ENCODE measurements at places on chromosomes 13 and 19.

- DNase-seq: no peak
These were observed 10.2 kb downstream of the UTP14C start for GRCh38 chr13:52034616-52035226.

DNA sequence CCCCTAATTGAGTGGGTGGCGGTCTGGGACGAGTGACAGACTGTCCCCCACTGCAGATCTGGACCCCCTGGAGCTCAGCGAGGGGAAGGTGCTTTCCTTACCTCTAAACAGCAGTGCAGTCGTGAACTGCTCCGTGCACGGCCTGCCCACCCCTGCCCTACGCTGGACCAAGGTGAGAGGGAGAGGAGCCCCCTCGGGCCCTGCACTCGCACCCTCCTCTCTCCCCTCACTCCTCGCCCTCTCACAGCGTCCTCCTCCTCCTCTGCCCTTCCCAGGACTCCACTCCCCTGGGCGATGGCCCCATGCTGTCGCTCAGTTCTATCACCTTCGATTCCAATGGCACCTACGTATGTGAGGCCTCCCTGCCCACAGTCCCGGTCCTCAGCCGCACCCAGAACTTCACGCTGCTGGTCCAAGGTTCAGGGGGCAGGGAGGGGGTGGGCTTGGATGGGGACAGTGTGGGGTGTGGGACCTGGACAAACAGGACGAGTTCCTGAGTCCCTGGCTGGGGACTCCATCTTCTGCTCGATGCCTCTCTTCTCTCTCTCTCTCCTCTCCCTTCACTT, 9.6 kb downstream of the BCAM start:
- no peak for DNase-seq

- DNase-seq: no peak
These were observed 6.9 kb downstream of the S1PR5 start for GRCh38 chr19:10510301-10510802.

GRCh38 chr19:54561840-54562239, 11.8 kb upstream of the LILRA2 start:
- no peak for DNase-seq
